ENCODE measurements at places on chromosomes 13 and 19.

GRCh38 chr19:43811837-43812236 is 9.6 kb upstream of the LYPD5 start:
- no peak for DNase-seq

- no peak for DNase-seq
Measured at GRCh38 chr19:14000691-14001375, 5.3 kb downstream of the RFX1 start.

DNA sequence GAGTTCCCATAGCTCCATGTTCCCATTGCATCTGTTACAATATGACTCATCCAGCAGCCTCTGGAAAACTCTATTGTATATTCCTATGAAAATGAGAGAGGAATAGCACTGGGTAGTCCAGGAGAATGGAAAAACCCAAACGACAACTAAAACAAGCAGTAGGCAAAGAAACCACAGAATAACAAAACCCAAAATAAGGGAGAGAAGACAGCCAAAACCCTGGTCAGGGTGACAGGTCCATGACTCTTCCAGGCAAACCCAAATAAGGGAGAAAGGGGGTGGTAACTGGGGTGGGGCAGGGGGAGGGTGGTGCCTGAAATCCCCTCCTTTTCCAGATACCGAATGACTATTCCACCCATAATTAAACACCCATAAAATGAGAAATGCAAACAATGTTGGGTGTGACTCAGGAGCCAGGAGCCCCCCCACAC is 4.0 kb upstream of the ZNF8 start:
- DNase-seq, result no peak

GRCh38 chr19:10670876-10671804 is 17.0 kb downstream of the ILF3 start:
- DNase-seq, result no peak

GRCh38 chr13:75902166-75903104 is 266.3 kb downstream of the LMO7 start:
- DNase-seq, result no peak

GRCh38 chr13:88674841-88675240 is 1003.7 kb downstream of the SLITRK5 start:
- DNase-seq, result no peak

DNA sequence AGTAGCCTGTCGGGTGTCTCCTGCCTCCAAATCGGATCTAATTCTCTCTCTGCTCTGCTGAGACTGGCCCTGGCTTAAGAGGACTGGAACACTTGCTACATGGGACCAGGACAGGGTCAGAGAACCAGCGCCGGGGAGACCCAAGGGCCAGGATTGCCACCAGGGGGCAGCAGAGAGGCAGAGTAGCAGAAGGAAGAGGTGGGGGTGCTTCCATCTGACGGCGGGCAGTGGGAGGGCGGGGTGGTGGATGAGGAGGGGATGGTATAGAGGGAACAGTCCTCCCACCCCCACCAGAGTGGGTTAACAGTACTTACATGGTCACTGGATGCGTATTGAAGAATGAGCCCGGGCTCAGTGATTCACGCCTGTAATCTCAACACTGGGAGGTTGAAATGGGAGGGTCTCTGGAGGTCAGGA is 11.9 kb downstream of the SELENOW start:
- DNase-seq, result peak; percentile 73

- DNase-seq, result no peak
Measured at GRCh38 chr13:111597191-111597611, 276.8 kb downstream of the TEX29 start.

GRCh38 chr13:30720172-30720869 is 15.0 kb upstream of the ALOX5AP start:
- peak; percentile 66 for DNase-seq

GRCh38 chr13:113832205-113832604 is 31.7 kb downstream of the GAS6 start:
- no peak for DNase-seq

GRCh38 chr13:49305792-49306425 is 58.2 kb downstream of the CDADC1 start:
- no peak for DNase-seq

DNA sequence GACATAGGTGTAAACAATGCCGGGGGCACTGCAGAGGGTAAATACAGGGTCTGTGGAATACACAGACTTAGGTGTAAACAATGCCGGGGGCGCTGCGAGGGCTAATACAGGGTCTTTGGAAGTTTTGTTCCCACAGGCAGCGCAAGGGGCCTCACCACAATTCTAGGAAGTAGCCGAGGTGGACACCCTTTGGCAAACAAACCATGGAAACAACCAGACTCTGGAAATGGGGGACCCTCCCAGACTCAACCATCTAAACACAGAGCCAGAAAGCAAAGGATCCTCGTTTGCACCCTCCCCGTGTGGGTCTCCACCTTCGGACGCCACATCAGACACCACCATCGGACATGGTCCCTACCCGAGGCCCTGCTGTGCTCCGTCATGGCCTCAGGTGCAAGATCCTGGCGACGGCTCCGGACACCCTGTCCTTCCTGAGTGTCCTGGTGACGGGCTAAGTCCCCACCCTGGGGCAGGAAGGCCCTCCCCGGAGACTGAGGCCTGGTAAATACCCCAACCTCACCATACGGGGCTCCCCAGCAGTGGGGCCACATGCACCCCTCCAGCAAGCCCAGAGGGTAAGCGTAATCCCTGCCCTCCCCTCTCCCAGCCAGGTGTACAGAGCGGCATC is 16.7 kb upstream of the PLPP2 start:
- no peak for DNase-seq

- DNase-seq, result no peak
Measured at GRCh38 chr13:106143392-106143791, 392.1 kb downstream of the EFNB2 start.

- no peak for DNase-seq
Measured at GRCh38 chr19:30711826-30712225, 339.6 kb downstream of the ZNF536 start.

GRCh38 chr13:45781553-45782326 is 69.8 kb downstream of the SIAH3 start:
- no peak for DNase-seq

DNA sequence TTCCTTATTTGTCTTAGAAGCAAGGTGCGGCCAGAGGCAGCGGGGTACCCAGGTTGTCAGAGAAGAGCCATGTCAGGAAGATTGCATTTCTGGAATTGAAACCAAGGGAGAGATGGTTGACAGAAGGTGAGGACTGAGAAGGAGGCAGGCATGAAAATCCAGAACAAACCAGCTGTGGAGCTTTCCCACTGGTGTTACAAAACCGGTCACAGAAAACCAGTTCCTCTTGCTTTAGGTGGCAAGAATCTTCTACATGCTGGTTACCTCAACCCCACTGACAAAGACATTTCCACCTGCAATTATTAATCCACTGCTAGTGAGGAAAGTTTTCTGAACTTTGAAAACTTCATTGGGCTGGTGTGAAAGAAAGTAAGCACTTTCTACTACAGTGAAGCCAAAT is 64.0 kb upstream of the MED4 start:
- no peak for DNase-seq

GRCh38 chr13:103030776-103031175 is 35.4 kb downstream of the SLC10A2 start:
- DNase-seq, result no peak

DNA sequence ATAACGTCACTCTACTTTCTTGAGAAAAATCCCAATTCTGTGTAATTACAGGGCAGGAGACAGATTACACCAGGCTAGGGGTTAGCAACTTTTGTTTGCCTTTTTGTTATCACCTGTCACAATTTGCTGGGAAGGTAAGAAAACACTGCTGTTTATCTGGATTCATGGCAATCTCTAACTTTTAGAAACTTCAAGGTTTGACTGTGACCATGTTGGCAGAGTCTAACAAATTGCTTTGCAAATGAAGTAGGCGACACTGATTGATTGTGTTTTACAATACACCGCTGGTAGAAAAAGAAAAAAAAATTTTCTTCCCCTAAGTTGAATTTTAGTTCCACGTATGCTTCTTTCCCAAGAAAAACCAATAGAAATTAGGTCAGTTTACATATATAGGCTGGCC is 10.4 kb upstream of the PDX1 start:
- no peak for DNase-seq

- DNase-seq, result no peak
Measured at GRCh38 chr19:28309070-28309469, 903.9 kb downstream of the UQCRFS1 start.

GRCh38 chr19:48218997-48219396 is 36.7 kb downstream of the CARD8 start:
- DNase-seq, result no peak

DNA sequence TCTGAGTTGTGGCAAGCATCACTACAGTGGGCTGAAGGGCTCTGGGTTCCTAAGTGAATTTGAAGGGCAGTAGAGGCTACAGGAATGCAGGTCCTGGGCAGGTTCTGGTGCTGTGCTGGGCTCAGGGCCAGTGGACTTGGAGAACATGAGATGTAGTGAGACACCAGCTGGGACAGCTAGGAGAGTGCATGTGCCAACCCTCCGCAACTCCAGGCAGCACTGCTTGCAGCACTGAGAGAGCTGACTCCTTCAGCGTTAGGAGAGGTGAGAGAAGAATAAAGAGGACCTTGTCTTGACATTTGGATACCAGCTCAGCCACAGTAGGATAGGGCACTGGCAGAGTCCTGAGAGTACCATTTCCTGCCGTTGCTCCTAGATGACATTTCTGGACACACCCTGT is 739.9 kb upstream of the PRR20A start:
- DNase-seq, result no peak

GRCh38 chr19:28869459-28869858 is 343.5 kb downstream of the UQCRFS1 start:
- peak; percentile 55 for DNase-seq

DNA sequence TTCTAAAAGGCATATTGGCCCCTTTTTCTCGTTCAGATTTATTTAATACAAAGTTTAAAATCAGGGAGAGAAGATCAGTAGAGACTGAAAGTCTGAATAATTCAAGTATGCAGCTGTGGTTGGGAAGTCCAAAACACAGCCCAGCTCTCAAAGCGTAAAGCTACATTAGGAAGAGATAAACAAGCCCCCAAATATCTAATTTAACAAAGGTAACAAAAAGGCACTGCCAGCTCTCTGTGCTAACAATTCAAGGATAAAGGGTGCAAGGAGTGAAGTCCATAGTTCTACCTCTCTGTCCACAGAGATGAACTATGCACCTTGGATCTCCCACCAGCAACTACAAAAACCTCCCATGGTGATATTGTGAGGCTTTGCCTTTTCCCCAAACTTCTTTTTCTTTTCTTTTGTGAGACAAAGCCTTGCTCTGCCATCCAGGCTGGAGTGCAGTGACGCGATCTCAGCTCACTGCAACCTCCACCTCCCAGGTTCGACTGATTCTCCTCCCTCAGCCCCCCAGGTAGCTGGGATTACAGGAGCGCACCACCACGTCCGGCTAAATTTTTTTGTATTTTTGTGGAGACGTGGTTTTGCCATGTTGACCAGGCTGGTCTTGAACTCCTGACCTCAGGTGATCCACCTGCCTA is 104.4 kb downstream of the LHFPL6 start:
- no peak for DNase-seq

DNA sequence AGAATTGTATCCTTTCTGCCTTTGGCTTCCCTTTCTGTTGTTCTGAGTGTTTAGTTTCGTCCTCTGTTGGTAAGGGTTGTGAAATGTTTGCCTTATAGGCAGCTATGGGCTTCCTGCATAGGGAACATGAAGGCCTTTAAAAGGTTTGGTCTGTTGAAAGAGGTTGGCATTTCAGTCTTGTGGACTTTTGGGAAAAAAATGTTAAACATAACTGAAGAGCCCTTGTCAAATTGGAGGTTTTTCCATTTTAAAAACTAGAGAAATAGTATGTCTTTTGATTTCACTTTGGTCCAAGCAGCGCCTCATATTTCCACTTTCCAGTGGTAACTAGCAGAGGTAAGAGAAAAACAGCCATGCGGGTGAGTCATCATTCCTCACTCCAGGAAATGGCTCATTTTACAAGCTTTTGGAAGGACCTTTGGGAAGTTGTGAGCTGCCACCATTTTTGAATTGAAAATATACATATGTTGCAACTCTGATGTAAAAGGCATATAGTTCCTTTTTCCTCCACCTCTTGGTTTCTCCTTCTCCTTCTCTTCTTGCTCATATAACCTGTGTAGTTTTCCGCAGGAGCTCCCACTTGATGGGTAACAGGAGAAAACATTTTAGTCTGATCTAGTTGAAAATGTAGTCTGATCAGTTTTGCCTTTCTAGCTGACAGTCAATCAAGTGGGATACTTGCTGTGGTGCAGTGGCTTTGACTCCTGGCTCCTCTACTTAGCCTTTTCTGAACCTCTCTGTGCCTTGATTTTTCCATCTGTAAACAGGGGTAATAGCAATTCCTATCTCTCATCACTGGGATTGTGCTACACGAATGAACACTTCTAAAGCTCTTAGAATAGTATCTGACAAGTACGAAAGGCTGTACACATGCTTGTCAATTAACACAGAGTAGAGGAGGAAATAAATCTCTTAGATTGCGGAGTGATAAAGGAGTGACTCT is 23.0 kb downstream of the GPC6 start:
- no peak for DNase-seq

DNA sequence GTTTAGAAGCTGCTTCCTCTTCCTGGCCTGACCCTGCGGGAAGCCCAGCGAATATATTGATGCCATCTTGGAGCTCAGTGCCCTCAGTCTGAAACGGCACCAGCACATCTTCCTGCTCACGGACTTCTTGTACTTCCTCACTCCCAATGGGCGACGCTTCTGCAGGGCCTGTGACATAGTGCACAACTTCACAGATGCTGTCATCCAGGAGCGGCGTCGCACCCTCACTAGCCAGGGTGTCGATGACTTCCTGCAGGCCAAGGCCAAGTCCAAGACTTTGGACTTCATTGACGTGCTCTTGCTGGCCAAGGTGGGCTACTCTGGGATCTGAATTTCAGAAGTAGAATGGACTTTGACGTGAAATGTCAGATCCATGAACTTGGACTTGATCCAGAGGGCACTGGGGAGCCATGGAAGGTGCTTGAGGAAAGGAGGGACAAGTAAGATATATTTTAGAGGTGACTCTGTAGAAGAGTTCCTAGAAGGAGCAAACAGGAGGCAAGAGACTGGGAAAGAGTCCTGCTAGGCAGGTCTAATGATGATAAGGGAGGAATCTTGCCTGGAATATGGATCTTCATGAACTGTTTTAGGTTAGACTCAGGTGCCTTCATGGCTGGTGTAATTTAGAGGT is 38.4 kb upstream of the CYP4F8 start:
- no peak for DNase-seq

- DNase-seq, result no peak
Measured at GRCh38 chr13:107284173-107284572, 716.2 kb upstream of the ARGLU1 start.

DNA sequence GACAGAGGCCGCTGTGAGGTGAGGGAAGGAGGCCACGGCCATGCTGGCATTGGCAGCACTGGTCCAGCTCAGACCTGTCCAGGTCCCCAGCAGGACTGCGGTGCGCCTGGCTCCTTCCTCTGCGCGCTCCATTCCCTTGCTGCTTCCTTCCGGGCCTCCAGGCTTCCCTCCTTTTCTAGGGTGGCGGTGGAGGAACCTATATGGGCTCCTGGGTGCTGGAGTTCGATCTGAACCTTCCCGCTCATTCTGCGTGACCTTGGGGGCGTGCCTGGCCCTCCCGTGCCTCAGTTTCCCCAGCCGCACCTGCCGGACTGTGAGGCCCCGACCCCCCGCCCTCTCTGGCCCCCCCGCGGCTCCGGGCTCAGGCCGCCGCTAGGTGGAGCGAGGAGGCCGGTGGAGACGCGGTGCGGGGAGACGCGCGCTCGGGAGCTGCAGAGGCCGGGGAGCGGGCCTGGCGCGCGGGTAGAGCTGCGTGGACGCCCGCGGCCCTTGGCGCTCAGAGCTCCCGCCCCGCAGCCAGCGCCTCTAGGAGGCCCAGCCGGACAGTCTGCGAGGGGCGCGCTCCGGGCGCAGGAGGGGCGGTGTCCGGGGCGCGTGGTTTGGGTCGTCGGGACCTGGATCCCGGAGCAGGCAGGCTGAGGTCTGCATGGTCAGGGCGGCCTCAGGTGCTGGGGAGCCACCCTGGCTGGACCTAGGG is 29.9 kb downstream of the EFNA2 start:
- DNase-seq, result peak; percentile 59

All from GM12865 (cell line).